NCI-H2107 (cell line): ENCODE measurements at places on chromosomes 1 and 21.

DNA sequence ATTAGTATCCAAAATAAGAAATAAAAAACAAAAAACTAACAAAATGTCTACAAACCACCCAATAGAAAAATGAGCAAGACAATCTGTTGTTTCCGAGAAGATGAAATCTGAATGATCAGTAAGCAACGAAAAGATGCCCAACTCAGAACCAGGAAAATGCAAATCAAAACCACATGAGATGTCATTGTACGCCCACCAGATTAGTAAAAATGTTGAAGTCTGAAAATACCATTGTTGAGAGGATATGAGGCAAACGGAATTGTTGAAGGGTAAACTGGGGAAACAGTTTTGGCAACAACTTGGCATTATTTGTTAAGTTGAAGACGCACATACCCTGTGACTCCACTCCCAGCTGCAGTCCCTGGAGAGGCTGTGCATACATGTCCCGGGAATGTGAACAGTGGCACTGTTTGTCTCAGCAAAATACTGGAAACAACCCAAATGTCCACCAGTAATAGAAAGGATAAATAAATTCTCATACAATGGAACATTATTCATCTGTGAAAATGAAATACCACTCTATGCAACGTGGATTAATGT, 10.6 kb downstream of the ZBTB17 start:
- no peak for DNase-seq

DNA sequence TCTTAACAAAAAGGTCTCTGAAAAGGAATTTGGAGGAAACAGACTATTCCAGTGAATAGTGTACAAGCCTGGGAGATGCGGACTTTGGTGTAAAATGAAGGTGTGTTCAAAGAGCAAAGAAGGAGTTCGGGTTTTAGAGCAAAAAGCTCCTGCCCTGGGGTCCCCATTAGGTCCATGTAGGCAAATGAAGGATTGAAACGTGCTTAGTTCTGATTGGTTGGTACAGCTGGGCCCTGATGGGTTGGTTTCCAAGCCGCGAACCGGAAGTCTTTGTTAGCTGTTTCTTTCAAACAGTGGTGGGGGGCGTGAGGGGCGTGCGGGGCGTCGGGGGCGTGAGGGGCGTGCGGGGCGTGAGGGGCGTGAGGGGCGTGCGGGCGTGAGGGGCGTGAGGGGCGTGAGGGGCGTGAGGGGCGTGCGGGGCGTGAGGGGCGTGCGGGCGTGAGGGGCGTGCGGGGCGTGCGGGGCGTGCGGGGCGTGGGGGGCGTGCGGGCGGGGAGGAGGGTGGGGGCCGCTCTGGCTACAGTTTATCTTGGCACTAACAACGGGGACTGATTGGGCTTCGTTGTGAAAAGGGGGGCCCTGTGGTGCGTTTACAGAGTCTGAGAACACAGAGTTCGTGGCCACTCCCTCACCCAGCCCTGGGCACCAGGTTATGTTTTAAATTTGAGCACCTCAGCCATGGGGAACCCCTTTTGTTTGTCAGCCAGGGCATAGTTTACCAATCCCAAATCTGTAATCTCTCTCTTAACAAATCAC, 29.4 kb downstream of the LRRC3 start:
- DNase-seq, result no peak

DNA sequence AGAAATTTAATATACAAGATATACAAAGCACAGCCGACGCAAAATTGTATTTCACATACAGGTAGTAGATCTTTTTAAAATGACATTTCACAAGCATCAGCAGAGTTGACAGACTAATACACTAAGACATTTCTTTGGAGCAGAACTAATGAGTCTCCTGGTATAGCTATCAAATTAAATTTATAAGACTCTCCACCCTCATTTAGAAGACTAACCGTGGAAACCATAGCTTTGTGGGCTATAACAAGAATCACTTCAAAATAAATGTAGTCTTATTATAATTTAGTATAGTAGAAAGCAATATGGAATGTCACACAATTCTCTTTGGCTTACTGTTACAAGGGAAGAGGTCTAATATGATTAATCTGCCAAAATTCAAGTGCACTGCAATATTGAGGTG, 204.9 kb downstream of the VAV3 start:
- no peak for DNase-seq

- no peak for DNase-seq
These were observed 30.8 kb downstream of the DDR2 start for GRCh38 chr1:162663086-162663485.

DNA sequence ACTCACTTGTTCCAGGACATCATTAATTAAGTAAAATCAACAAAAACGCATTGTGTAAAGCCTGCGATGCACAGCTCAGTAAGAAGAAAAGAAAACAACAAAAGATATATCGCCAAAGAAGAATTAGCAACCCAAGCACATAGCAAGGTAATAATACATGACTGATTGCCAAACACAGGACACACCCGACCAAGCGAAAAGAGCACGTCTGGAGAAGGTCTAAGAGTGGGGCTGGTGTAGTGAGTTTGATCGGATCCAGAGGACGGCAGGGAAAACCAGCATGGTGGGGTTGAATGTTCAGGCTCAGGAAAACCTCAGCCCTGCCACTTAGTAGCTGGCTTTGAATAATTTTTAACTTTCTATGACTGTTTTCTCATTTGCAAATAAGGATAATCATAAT, 69.8 kb downstream of the JAK1 start:
- no peak for DNase-seq
